Renal cortical epithelial cell (primary cell): ENCODE measurements at places on chromosomes 6 and 20.

GRCh38 chr6:151440498-151440897 lies 11.4 kb downstream of the RMND1 start:
- no peak for DNase-seq

- no peak for DNase-seq
Observed at GRCh38 chr6:43189776-43190304, 7.8 kb downstream of the CUL9 start.

DNA sequence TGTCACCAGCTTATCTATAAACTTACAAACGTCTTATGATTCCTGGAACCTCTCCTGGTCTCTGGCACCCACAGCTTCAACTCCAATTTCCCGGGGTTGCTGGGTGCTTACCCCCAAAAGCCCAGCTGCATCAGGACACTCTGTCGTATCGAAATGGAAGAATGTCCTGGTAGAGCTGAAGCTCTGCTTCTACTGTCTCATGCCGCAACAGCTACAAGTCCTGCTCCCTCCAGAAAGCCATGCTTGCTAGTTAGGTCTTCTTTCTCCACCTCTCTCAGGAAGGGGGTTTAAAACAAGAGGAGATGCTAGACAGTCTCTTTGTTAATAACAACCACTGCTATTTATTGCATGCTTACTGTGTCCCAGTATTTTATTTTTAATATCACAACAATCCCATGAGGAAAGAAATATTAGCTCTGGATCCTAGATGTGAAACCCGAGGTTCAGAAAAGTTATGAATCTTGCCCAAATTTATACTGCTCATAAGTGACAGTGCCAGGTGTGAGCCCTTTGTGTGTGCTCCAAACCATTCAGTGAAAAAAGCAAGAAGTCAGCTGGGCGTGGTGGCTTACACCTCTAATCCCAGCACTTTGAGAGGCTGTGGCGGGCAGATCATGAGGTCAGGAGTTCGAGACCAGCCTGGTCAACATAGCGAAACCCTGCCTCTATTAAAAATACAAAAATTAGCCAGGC lies 82.3 kb upstream of the GCM1 start:
- DNase-seq: no peak

DNA sequence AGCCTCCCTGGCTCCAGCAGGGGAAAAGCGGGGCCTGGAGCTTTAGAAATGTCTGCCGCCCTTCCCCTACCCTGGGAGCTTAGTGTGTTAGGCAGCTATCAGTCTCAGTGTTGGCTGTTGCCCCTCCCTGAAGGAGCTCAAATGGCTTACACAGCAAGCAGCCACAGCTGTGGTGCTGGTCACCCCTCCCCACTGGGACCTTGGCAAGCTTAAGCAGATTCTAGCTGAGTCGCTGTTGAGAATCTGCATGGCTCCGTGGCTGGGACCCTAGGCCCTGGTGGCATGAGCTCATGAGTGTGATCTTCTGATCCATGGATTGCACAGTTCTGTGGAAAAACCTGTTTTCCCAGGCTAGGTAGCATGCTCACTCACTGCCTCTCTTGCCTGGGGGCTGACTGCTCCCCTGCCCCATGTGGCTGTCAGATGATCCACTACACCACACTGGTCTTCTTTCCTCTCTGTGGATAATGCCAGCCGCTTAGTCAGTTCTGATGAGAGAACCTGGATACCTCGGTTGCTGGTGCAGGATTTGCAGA lies 714.0 kb downstream of the MAFB start:
- no peak for DNase-seq

- no peak for DNase-seq
Observed at GRCh38 chr6:11922901-11923300, 89.2 kb upstream of the HIVEP1 start.

DNA sequence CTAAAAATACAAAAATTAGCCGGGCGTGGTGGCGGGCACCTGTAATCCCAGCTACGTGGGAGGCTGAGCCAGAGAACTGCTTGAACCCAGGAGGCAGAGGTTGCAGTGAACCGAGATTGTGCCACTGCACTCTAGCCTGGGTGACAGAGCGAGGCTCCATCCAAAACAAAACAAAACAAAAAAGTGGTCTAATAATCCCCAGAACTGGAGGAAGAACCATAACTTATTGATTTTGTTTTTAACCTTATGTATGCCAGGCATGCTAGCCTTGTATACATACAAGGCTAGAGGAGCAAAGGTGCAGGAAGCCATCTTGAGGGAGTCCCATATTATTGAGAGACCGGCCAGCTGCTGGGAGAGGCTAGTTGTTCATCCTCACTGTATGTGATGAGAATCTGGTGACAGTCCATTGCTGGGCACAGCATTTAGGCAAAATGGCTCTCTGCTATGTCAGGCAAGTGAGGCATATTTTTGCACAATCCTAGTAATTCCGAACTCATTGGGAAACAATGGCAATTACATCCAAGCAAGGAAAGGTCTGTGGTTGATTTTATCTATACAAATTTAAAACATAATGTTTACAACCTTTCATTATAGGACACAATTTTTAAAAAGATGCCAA lies 18.0 kb downstream of the HFE start:
- no peak for DNase-seq

DNA sequence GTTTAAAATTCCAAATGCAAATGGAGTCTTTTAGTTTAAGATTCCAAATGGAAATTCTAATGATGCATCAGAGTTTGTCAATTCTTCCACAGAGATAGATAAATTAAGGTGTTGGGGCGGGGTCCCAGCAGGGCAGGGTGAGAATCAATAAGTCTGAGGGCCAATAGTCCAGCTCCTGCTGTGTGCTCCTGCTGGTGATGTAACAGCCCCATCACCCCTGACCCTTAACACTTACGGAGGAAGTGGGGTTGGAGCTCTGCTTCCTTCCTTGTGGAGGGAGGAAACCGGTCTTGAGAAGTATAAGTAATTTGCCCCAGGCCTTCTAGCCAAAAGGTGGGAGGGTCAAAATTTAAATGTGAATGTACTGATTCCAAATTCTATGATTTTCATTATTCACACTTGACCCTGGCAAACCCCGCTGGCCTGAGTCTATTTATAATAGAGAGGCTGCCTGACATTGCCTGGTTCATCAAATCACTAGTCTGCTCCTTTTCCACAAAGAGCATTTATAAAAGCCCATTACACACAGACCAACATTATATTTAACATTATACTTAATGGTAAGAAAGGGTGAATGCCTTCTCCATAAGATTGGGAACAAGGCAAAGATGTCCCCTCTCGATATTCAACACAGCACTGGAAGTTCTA lies 17.2 kb downstream of the ZBTB2 start:
- DNase-seq: no peak

DNA sequence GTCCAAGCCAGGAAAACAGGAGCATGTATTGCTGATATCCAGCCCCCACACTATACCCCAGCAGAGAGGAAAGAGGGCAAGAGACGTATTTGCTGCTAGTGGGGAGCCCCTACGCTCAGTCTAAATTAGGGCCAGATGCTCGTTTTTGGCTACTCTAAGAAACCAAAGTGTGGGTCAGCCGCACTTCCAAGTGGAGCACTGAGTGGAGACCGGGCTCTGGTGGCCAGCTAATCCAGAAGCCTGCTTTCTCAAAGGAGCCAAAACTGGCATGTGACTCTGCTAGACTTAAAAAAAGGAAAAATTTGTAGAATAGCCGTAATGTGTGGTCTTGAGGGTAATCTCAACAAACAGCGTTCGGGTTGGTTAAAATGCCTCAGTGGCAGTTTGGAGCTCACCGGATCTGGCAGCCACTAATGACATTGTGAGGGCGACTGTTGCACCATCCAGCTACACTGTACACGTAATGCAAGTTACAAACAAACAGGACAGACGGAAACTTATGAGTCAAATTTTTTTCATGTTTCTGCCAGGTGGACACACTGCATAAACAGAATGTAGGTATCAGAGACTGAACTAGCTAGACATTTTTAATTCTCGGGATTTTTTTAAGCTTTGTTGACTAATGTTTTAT lies 230.9 kb downstream of the FOXC1 start:
- DNase-seq: no peak

DNA sequence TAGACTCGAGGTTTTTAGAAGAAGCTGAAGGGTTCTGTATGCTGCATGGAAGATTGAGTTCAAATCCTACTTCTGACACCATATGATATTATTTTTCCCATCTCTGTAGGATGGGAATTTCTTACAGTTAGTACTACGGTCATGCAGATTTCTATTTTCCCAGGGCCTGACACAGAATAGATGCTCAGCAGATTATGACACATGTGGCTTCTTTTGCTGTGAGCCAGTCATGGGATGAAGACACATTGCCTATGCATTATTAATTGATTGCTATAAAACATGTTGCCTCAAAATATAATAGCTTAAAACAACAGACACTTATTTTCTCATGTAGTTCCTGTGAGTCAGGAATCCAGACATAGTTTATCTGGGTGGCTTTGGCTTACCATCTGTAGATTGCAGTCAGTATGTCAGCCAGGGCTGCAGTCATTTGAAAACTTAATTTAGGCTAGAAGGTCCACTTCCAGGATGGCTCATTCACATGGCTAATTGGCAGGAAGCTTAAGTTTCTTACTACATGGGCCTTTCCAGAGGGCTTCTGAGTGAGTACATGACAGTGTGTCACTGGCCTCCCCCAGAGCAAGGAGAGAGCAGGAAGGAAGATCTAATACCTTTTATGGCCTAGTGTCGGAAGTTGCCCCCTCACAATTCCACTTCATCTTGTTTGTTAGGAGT lies 29.5 kb downstream of the TOP1 start:
- DNase-seq: peak; percentile 79

- no peak for DNase-seq
Observed at GRCh38 chr6:129489215-129489765, 220.7 kb downstream of the ARHGAP18 start.

- no peak for DNase-seq
Observed at GRCh38 chr6:30192076-30192475, 21.1 kb downstream of the TRIM26 start.
